Thyroid gland (tissue), 4 donors: ENCODE measurements at places on chromosomes 4 and X. TPM values are rescaled to one million over a fixed set of nuclear protein-coding genes. Genes with fewer than 3 reads are reported as not detected.

DNA sequence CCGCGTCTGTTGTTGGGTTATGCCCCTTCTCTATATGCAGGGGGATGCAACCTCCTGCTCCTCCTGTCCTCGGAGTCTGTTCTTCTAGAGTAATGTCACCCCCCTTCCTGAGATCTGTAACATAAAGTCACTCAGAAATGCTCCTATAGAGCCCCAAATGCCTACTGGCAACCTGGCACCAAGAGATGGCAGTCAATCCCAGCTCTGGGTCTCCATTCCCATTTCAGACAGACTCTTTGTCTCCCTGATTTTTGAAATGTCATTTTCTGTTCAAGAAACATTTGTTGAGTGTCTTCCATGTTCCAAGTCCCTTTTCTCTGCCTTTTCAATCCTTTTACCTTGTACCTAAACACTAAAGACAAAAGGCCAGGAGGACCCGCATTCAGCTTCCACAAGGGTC lies 9.6 kb upstream of the PRDM8 start:
- no peak for DNase-seq
- peaks cover 25% of the 10 kb centered on the region for H3K4me1 ChIP-seq
- H3K4me3 ChIP-seq, result no peak overlapping the region
- no peaks in the 10 kb centered on the region for H3K36me3 ChIP-seq

DNA sequence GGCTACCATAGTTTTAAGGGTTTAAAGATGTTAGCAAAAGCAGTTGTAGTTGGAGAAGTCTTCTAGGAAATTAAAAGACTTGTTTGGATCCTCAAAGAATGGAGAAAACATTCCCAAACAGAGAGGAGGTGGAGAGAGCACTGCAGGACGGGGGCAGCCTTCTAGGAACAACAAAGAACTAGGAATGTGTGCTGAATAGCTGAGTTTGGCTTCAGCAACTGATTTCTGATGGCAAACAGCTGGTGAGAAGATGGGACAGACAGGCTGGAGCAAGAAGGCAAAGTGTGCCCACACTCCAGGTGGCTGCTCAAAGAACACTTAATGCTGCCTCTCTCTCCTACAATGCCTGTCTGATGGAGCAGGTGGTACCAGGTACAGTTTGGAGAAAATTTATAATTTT lies 1331.1 kb downstream of the ADGRL3 start:
- no peaks in the 10 kb centered on the region for H3K36me3 ChIP-seq
- no peak overlapping the region for H3K4me3 ChIP-seq

DNA sequence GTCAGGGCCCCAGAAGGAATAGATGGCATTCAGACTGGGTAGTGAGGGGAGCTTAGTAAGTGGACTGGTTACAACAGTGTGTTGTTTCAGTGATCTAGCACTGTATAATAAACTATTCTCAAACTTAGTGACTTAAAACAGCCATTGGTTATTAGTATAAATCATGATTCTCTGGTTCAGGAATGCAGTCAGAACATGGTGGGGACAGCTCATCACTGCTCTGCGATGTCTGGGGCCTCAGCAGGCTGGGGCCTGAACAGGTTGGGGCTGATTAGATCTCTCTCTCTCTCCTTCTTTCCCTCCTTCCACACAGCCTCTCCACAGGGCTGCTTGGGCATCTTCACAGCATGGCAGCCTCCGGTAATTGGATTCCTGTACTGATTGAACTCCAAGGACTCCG lies 160.4 kb downstream of the GATB start:
- H3K27ac ChIP-seq, result no peak overlapping the region
- no peak overlapping the region for H3K4me3 ChIP-seq
- no peaks in the 10 kb centered on the region for H3K36me3 ChIP-seq
- DNase-seq, result no peak

GRCh38 chr4:121114756-121115155 lies 42.4 kb upstream of the NDNF start:
- no peak for DNase-seq
- H3K36me3 ChIP-seq, result no peaks in the 10 kb centered on the region

DNA sequence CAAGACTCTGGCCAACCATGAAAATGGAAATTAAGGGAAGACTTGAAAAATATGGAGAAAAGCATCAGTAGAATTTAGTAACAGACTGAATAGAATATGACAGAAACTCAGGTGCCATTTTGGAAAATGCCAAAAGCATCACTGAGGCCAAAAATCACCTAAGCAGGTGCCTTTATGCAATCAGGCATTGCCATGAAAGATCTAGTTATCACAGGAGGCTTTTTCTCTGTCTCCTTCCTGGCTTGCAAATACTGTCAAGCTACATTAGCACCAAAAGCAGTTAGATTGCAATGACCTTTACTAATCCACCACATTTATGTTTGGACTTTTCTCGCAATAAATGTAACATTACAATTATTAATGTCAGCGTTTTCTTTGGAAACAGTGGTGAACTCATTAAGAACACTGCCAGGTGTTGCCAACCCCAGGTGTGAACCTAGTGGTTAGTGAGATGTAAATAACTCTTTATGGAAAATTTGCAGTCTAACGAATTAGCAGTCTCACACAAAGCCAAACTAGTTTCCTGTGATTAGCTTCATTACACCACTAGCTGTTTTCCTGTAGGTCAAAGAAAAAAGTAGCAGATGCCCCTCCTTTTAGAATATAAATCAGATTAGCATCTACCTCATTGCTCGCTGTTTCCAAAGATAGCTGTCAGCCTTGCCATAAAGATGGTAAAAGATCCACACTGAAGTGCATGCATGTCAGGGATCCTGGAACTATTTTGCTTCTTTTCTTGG lies 1568.4 kb upstream of the TENM3 start:
- no peak overlapping the region for H3K27ac ChIP-seq
- no peaks in the 10 kb centered on the region for H3K4me1 ChIP-seq
- no peak for DNase-seq
- no peaks in the 10 kb centered on the region for H3K36me3 ChIP-seq

- H3K27me3 ChIP-seq, result peaks cover 4% of the 10 kb centered on the region
- H3K4me3 ChIP-seq, result no peak overlapping the region
Measured at GRCh38 chrX:21559417-21559816, 98.7 kb downstream of the KLHL34 start.

GRCh38 chr4:76747563-76747962 lies 150.4 kb downstream of the SOWAHB start:
- DNase-seq, result no peak
- H3K27me3 ChIP-seq, result no peaks in the 10 kb centered on the region
- H3K4me1 ChIP-seq, result no peaks in the 10 kb centered on the region
- H3K36me3 ChIP-seq, result no peaks in the 10 kb centered on the region

Gene XKRX
- 0.33 TPM for total RNA-seq

Gene SPANXA2
- not detected for total RNA-seq
